ENCODE measurements at places on chromosomes 6 and 20.

DNA sequence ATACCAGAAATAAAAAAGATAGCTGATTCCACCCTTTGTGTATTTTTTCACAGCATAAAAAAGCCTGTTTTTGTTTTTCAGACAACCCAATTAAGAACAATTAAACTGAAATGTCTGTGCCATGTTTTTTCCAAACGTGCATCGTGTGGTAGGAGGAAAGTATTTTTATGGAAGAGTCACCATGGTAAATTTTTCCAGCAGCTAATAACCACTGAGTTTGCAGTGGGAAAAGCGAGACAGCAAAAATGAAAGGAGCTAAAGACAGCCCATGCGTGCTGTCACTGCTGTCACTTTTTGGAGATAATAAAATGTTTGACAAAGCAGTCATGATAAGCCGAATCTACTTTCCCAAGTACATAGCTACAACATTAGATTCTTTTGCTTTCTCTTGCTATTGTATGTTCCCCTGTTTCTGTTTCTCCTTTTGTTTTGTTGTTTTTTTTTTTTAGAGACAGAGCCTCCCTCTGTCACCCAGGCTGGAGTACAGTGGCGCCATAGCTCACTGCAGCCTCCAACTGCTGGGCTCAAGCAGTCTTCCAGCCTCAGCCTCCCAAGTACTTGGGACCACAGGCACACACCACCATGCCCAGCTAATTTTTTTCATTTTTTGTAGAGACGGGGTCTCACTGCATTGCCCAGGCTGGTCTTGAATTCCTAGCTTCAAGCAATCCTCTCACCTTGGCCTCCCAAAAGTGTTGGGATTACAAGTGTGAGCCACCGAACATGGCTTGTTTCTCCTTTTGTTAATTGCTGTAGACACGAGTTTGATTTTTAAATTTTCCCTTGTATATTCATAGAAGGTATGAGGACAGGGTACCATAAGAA lies 261.3 kb downstream of the TMEM242 start:
- no peak for DNase-seq

DNA sequence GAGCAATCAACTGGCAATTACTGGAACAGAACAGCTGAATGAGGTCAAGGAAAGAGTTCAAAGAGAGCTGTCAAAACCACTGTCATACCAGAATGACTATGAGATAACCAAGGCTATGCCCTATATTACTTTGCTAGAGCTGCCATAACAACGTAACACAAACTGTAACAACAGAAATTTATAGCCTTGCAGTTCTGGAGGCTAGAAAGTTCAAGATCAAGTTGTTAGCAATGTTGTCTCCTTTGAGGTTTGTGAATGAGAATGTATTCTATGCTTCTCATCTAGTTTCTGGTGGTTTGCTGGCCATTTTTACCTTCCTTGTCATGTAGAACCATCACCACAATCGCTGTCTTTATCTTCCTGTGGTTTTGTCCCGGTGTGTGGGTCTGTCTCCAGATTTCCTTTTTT lies 1323.0 kb upstream of the GJE1 start:
- no peak for DNase-seq

- DNase-seq: no peak
Measured at GRCh38 chr6:79841577-79842375, 105.6 kb downstream of the ELOVL4 start.

DNA sequence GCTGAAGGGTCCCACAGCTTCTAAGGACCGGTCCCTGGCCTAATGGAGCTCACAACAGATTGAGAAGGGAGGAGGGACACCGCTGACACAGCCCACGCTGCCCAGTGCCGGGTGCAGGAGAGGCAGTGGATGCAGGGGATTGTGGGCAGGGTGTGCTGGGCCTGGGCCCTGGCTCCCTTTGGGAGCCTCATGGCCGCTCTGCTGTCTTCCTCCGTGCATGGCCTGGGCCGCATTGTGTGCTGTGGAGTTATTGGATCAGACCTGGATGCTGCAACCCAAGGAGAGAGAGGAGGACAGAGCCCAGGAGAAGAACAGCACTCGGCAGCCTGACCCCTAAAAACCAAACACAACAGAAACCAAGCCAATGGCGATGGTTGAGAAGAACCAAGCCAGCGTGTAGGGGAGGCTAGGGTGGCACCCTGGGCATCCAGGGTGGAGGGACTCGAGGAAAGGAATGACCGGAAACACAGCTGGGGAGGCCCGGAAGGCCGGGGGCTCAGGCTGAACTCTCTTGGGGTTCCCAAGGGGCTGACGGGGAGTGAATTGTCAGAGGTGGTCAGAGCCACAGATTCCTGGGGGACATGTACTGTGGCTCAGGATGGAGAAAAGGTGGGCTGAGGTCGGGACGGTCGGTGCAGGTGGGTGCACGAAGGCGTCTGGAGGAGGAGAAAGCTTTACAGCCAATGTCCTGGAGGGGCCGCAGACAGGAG lies 41.0 kb downstream of the ERMARD start:
- DNase-seq: no peak

DNA sequence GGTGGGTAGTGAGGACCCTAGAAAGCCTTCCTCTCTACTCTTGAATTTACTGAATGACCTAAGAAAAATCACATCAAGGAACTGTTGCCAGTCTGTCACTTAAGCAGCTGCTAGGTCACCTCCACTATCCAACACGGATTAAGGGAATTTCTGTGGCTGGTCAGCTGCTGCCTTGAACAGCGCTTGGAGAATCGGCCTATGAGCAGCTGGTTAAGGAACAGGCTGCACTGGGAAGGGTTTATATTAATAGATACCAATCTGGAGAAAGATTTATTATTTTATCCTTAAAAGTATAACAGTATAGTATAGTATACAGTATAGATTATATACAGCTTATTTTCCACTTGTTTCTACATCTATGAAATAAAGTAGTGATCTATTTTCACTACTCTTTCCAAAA lies 6.5 kb downstream of the PTPRK start:
- DNase-seq: no peak
